ENCODE measurements at places on chromosomes 2 and 18.

GRCh38 chr2:44388877-44389276 is 27.1 kb downstream of the CAMKMT start:
- no peak for DNase-seq

- DNase-seq: no peak
Measured at GRCh38 chr18:42310956-42311355, 355.9 kb downstream of the PIK3C3 start.

- DNase-seq: no peak
Measured at GRCh38 chr2:25373269-25373981, 31.7 kb upstream of the DNMT3A start.

- DNase-seq: no peak
Measured at GRCh38 chr2:203025592-203025991, 10.9 kb downstream of the NBEAL1 start.

DNA sequence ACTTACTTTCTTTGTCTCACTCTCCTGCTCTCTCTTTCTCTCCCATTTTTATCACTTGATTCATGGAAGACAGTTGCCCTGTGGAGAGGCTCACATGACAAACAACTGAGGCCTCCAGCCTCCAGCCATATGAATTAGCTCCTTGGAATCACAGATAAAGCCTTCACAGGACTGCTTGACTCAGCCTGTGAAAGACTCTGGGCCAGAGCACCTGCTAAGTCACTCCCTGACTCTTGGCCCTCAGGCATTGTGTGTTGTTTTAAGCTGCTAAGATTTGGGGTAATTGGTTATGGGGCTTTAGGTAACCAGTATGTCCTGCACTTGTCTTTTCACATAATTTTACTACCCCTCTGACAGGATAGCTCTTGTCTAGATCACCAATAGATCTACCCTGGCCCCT is 334.9 kb downstream of the SOX11 start:
- DNase-seq: no peak

- DNase-seq: no peak
Measured at GRCh38 chr2:144511226-144511810, 8.6 kb downstream of the ZEB2 start.

GRCh38 chr2:236941551-236941950 is 144.1 kb upstream of the COPS8 start:
- DNase-seq: no peak

GRCh38 chr2:230323385-230324106 is 3.4 kb upstream of the SP140L start:
- no peak for DNase-seq

DNA sequence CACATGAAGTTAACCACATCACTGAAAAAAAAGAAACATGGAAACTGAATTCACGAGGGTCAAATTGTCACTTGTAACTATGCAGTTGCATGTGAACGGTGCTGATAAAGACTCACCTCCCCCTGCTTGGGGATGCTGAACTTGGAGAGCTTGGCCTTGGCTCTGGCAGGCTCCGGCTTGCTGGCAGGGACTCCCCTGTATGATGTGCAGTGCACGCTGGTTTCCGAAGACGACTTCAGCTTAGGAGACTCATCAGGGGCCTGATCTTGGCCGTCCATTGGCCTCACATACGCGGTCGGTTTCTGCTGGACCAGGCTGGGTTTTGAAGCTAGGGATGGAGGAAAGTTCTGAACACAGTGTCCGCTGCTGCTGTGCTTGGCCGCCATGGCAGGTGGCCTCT is 135.9 kb downstream of the AFF3 start:
- DNase-seq: no peak

DNA sequence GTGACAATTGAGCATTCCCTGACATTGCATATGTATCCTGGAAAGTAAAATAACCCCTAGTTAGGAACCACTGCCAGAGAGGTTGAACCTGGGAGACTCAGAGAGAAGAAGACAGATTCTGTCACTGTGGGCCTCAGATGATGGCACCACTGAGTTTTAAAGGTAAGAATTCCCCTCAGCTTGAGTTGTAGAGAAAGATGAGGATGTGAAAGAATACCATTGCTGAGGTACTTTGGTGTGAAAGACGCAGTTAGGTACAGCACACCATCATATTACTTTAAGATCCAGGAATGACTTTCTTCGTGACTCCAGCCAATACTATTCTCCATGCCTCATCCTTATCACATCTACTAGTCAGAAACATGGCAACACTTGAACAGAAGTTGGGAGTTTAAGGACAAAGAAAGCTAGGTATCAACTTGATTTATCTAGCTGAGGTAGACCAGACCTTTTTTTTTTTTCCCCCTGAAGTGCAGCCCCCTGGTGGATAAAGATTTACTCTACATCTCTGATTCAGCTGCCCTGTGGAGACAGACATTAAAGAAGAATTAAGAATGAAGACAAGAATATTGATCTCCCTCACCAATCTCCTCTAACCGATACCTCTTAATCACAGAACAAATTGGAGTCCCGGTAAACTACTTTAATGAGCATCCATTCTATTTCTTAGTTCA is 630.5 kb upstream of the FANCL start:
- no peak for DNase-seq

GRCh38 chr2:43135583-43135982 is 90.8 kb downstream of the ZFP36L2 start:
- DNase-seq: no peak

DNA sequence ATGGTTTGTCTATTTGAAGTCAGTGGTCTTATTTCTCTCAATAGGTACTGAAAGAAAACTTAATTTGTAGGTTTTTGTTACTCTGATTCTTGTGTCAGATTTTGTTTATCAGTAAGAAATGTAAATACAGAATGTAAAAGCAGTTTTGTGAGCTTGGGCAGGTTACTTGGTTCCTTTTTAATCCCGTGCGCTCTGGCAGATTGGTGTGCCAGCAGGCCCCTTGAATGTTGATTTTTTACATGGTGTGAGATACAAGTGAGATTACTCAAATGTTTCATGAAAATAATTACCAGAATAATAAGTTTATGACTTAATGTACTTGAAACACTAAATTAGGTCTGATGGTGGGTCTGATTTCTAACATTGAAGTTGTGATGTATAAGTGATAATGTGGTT is 13.4 kb downstream of the HNRNPA3 start:
- DNase-seq: no peak

DNA sequence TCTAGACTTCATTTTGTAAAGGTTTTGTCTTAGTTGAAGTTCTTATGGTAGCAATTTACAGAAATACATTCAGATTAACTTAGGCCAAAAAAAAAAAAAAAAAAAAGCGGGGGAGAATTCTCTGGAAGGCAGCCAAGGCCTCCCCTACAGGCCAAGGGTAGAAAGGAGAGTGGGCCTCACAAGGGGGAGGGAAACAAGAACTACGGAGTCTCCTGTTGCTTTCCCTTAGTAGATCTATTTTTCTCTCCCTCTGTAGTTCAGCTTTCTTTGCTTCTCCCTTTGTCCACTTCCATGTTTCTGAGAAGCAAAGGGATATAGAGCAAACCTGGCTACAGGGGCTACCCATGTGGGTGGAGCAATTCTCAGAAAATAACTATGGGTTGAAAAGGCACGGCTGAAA is 2.4 kb upstream of the STK11IP start:
- DNase-seq: no peak

DNA sequence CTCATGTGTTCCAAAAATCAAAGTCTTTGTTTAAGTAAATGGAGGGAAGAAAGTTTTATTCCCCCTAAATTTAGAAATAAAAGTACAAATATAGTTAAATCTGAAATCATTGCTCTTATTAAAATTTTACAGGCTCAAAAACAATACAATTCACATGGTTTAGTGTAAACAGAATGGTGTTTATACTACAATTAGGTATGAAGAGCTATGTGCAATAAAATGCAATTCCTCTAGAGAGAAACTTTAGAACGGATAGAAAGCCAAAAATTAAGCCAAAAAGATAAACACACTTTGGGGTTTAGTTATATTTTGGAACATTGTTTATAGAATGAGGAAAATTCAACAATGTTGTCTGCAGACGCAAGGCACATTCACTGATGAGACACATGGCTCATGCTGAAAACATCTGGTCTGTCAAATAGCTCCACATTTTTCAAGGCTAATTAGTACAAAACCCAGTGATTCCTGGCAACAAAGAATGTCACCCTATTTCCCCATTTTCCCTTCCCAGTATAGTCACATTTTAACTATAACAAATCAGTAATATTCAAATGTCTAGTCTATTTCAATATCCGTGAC is 103.3 kb downstream of the EXOC6B start:
- peak; percentile 22 for DNase-seq

DNA sequence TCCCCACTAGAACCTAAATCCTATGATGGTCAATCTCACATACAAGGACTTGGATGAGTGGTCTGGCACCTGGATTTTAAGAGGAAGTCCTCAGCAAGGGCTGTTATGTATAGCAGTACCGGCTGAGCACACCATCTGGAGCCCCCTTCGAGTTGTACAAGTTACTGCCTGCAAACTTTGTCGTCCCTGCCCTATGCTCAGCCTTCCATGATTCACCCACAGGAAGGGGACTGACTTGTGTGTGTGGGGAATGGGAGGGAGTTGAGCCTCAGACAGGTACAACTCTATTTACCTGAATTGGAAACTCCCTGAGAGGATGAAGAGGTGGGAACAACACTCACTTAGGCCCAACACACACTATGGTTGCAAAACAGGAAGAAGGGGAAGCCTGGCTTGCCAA is 186.6 kb downstream of the MYO5B start:
- DNase-seq: no peak

DNA sequence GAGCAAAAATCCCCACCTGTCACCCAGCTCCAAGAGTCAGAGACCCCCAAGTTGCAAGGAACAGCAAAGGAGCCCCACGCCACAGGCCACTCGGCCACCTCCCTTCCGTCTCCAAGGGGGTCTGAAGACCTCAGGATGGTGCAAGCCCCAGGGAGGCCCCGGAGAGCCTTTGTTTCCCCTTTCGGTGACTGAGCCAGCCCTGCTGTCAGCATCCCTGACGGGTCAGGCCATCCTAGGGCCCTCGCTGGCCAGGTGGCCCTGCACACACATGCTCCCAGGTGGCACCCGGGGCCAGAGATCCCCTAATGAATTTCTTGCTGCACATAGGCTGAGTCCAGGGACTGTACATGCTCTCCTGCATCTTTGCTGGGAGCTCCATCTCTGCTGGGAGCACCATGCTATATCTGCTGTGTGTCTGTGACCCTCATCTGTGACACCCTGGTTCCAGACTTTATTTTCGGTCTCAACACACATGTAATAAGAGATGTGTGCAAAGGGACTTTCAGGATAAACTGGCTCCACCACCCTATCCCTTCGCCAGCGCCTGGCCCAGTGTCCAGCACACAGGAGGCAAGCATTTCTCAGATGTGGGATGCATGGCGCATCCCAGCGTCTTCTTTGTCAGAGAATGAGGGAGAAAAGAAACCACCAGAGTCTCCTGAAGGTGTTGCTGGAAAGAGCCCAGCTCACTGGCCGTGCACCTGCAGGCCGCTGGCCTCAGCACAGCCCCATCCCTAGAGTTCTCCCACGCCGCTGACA is 27.4 kb downstream of the ADI1 start:
- DNase-seq: no peak

DNA sequence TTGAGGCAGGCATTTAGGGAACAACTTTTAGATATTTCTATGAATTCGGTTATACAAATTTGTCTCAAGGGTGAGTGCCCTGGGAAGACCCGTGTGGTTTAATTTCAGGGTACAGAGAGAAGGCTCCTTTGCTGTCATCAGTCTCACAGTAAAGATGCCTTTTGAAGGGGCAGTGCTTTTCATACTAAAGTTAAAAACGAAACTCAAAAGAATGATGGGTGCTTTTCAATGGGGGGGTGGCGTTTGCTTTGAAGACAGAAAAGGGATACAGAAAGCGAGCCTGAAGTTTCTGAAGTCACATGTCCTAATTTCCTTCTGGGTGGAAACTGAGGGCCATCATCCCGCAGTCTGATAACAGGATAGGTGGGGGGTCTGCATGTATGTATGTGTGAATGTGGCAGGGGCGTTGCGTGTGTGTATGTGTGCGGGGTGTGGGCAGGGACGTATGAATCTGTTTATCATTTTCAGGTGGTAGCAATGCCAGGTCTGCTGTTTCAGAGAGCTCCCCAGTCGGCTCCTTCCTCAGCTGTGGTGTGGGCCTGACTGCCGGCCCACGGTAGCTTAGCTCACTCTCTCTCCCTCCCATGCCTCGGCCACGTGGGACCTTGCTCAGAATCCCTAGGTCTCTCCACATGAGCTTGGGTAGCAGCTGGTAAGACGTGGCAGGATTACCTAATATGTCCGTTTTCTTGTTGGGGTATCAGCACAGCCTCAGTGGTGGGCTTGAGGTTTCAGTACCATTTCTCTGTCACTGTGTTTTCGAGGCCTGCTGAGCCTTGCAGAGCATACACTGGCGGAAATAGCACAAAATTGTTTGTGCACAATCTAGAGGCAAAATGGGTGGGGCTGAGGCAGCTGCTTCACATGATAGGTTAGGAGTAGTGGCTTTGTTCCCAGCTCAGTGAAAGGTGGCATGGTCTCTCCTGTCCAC is 32.7 kb downstream of the ARHGAP25 start:
- DNase-seq: no peak

- DNase-seq: no peak
Measured at GRCh38 chr2:176156807-176157498, at the start of gene HOXD3. Gene HOXD3 (plus strand): TSS chr2:176157307. CDS start chr2:176169115, 11,808 bp downstream.

- no peak for DNase-seq
Measured at GRCh38 chr2:160478660-160479059, 14.9 kb downstream of the RBMS1 start.

- no peak for DNase-seq
Measured at GRCh38 chr2:70143314-70144150, 47.3 kb downstream of the C2orf42 start.

DNA sequence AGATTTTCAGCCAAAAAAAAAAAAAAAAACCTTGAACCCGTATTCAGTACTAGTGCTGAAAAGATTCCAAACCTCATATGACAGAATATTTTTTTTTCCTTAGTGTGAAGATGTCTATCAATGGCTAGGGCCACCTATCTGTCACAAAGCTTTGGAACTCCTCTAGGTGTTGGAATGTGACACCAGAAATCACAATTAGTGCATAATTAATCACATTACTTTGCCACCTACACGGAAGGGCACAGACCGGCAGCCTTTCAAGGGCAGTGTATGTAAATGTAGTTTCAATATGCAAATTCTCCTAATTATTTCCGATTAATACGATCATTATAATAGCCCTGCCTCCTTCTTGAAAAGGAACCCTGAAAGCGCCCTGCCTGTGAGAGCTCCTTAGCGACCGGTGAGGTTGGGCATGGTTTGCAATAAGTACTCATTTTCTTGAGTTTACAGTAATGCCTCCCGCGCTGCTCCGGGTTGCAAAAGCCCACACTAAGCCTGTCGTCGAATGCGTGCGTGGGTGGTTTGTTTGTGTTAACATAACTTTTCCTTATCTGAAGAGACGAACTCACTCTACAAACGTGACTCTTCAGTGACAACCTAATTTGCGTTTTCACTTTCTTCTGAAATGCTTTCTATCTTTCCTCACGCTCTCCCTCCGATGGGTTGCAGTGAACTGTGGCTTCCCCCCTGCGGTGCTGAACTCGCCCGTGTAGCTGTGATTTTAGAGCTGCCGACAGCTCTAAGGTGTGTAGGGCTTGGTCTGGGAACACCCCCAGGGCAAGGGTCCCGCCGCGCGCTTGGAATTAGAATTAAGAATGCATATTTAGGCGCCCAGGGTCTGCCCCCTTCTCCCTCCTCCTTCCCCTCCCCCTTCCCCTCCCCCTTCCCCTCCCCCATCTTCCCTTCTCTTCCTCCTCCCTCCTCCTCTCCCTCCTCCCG is 765 bp upstream of the ID2 start:
- no peak for DNase-seq

- no peak for DNase-seq
Measured at GRCh38 chr18:1653873-1654272, 749.2 kb downstream of the ADCYAP1 start.

- no peak for DNase-seq
Measured at GRCh38 chr2:49514201-49514600, 359.9 kb upstream of the FSHR start.

All from fibroblast of the conjunctiva (primary cell).